ENCODE measurements at places on chromosomes 6 and 20.

- no peak for DNase-seq
Observed at GRCh38 chr6:13146442-13146841, 181.9 kb downstream of the TBC1D7 start.

DNA sequence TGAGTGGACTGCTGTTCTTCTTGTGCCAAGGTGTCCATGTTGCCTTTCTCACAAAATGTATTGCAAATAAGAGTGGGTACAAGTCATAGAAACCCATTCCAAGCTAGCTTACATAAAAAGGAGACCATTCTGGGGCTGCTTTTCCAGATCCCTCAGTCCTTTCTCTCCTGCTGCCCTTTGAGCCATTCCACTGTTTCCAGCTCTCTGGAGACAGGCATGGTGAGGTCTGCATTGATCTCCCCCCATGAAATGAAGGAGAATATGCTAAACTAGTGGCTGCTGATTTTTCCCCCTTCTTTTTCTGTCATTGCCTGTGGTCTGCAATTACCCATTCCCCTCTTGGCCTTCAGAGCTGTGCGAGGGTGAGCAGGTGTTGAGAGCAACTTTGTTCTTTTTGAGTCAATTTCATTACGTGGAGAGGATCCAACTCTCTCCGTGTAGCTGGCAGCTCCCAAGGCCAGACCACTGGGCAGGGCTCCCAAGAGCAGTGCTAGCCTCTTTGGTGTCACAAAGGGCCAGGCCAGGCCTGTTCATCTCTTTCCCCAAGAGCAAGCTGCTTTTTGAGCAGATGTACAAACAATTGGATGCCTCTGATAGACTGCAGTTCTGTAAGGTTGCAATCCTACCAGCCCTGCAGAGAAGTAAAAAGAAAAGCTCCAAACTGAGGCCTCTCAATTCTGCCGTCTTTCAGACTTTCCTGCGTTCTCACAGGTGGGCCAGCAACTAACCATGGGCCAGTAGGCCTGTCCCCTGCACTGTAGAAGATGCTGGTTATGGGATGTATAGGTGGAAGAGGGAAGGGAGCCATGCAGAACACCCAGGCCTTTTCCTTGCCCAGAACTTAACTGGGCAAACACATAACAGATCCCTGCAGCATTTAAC lies 96.1 kb upstream of the ARMC2 start:
- no peak for DNase-seq

- no peak for DNase-seq
Observed at GRCh38 chr20:61573415-61574305, 321.6 kb downstream of the CDH4 start.

GRCh38 chr6:15621203-15622044 lies 41.4 kb downstream of the DTNBP1 start:
- no peak for DNase-seq

GRCh38 chr6:146634022-146634421 lies 35.2 kb downstream of the ADGB start:
- no peak for DNase-seq

- no peak for DNase-seq
Observed at GRCh38 chr6:34027445-34027936, 118.4 kb downstream of the GRM4 start.

- no peak for DNase-seq
Observed at GRCh38 chr6:2976571-2977085, 5.3 kb upstream of the SERPINB6 start.

Measured in right renal cortex interstitium (tissue), 3 donors.